ACHN (cell line): ENCODE measurements at places on chromosomes 12 and 14.

- peak; percentile 95 for DNase-seq
Observed at GRCh38 chr12:107515446-107515958, 170.1 kb upstream of the PWP1 start.

- DNase-seq = no peak
Observed at GRCh38 chr12:24134092-24134491, 184.6 kb upstream of the SOX5 start.

DNA sequence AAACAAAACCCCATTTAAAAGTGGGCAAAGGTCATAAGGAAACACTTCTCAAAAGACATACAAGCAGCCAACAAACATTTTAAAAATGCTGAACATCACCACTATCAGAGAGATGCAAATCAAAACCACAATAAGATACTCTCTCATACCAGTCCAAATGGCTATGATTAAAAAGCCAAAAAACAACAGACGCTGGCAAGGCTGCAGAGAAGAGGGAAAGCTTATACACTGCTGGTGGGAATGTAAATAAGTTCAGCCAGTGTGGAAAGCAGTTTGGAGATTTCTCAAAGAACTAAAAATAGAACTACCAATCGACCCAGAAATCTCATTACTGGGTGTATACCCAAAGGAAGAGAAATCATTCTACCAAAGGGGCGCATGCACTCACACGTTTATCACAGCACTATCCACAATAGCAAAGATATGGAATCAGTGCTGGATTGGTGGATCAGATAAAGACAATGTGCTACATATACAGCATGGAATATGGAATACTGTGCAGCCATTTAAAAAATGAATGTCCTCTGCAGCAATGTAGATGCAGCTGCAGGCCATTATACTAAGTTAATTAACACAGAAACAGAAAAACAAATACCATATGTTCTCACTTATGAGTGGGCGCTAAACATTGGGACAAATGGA lies 102.1 kb upstream of the DAAM1 start:
- no peak for DNase-seq

- DNase-seq = no peak
Observed at GRCh38 chr12:681568-682256, 18.5 kb upstream of the NINJ2 start.

DNA sequence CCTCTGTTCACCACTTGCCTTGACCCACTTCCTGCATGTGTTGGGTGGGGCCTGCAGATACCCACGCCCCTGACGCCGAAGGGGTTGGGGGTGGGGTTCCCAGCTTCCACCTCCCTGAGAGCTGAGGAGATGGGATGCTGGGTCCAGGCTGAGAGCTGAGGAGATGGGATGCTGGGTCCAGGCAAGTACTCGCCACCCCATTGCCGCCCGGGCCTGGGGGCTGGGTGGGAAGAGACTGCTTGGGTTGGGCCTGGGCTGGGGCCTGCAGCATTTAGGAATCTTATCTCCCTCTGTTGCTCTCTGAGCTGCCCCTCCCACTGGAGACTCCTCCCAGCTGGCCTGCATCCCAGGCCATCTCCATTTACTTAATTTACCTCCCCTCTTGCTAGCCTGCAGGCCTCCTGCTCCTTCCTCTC lies 17.4 kb downstream of the TEAD4 start:
- no peak for DNase-seq

DNA sequence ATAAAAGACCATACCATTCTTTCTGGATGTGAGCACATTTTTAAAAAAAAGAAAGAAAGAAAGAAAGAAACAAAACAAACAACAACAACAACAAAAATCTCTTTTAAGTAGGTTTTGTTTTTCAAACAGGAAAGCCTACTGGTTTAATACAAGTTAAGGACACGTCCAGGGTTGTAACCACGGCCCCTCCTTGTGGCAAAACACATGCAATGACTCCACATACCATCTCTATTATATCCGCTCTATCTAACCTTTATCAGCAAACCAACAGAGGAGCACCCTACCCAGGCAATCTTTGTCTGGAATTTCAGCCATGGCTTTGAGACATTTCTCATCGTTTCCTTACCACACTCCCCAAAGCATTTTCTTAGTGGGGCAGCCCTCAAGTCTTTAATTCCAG lies 360.5 kb upstream of the TMPO start:
- peak; percentile 37 for DNase-seq

- DNase-seq = no peak
Observed at GRCh38 chr12:53069621-53070410, 9.4 kb downstream of the SPRYD3 start.

DNA sequence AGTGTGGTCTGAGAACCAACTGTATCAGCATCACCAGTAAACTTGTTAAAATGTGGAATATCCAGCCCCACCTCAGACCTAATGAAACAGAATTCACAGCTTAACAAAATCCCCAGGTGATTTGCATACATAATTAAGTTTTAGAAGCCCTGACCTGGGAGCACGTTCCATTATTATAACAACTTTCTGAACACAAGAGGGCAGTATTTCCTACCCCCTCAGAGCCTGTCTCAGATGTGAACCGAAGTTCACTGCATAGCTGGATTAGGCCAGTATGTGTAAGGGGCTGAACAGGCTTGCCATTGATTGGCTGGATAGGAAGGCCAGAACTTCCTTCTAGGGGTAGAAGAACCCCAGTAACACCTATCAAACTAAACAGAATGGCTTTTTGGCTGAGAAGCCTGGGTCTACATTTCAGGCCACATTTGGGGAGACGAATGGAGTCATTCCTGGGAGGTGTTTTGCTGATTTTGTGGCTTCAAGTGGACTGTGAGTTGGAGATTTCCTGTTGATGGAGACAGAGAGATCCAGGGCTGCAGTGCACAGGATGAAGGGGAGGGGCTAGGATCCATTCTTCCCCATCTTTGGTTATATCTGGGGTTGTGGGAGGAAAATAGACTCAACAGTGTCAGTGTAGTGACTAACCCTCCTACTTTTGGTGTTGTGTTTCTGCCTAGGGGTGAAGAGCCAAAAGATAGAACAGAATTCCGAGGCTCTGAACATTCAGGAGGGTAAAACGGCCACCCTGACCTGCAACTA lies 94.7 kb upstream of the OR4E1 start:
- DNase-seq = peak; percentile 30

DNA sequence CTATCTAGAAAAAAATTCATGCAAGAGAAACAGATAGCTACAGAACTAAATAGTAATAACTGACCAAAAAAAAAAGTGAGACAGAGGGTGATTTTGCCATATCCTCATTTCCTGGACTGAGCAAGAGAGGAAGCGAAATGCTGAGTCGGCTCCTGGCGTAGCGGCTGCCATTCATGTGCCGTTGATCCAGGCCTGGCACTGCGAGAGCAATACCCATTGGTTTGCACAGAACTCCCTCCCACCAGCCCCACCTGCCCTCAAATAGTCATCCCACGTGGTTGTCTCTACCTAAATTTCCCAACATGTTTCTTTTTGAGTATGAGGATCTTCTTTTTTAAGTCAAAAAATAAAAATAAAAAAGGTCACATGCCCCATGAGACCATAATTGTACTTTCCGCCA lies 9.4 kb upstream of the WNT5B start:
- DNase-seq = no peak

DNA sequence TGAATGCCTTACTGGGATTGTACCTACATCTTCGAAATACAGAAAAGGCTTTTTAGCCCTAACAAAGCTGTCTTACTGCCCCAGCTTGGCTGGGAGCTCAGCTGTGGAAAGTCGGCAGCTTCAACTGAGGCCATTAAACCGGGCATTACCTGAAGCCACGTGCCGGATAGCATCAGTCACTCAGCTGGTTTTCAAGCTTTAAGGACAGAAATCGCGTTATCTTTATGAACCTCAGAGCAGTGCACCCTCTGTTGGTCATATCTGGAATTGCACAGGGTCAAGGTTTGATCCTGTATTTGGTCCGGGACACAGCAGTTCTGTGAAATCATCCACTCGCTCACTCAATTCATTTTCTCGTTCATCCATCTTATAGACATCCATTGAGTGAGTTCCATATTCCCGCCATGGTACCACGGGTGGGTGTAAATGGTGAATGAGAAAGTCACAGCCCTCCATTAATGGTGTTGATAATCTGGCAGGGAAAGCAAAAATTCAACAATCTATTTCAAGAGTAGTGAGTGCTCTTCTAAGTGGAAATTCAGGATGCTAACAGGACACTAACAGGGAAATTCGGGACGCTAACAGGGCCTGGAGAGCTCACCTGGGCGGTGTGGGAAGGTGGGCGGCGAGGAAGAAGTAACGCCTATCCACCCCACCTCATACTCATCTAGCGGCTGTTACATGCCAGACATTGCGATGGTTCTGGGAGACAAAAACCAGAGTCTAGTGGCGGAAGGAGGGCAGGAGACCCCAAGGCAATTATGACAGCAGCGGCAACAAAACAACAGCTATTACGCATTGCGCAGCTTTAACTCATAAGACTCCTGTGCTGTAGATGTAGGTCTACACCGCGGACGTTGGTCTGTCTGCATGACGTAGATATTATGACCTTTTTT lies 60.6 kb upstream of the TCL1A start:
- peak; percentile 41 for DNase-seq

- no peak for DNase-seq
Observed at GRCh38 chr12:121966959-121967358, 48.6 kb downstream of the CFAP251 start.

DNA sequence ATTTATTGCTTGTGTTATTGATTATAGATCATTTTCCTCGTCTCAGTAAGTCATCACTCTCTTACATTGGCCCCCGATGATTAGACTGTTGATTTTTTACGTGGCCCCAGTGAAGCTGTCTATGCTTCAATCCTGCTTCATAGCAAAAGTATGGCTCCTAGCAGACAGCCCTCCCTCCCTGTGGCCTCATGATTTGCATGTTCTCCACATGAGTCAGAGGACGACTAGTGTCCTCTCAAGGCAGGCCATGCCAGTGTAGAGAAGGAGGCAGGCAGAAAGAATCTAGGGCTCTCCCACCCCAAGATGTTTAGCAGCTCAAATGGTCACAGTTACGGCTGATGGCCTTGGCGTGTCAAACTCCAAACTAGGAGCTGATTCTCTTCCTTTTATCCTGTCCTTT lies 59.6 kb downstream of the FIGNL2 start:
- peak; percentile 68 for DNase-seq

- DNase-seq = no peak
Observed at GRCh38 chr12:46356655-46357437, 15.7 kb downstream of the SLC38A2 start.

GRCh38 chr12:102957339-102958050 lies at the start of gene ASCL1:
Gene ASCL1 (plus strand): TSS chr12:102957674. CDS start chr12:102958245, 571 bp downstream.
- peak; percentile 23 for DNase-seq

- no peak for DNase-seq
Observed at GRCh38 chr14:77338302-77338701, 17.5 kb downstream of the GSTZ1 start.

DNA sequence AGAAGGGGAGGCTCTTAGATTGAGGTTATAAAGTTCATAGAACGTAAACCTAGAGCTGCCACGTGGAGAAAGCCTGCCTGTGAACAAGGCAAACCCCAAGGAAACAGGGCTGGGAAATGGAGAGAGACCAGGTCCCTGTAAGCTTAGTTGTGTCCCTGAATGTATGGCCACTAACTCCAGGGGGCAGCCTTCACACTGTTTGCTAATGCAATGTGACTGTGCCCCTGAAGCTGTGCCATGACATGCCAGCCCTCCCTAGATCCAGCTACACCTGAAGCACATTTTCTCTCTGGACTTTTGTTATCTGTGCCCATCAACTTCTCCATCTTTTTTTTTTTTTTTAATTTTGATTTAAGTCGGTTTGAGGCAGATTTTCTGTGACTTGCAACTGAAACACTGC lies 60.6 kb upstream of the TMCC3 start:
- peak; percentile 61 for DNase-seq

DNA sequence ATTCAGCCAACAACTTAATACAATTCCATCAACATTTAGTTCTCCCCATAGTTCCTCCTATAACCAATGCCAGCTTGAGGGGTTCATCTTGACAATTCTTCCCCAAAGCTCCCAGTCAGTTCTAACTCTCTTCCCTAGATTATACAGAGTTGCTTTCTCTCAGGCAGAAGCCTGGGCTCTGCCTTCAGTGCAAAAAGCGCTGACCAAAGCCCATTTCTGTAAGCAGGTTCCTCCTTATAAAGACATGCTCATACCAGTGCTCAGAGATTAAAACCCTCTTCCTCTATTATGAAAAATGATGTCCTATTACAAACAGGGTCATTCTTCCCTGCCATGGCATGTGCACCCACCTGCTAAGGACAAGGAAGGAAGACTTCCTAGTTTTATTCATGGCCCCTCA lies 16.2 kb downstream of the SPIC start:
- no peak for DNase-seq

DNA sequence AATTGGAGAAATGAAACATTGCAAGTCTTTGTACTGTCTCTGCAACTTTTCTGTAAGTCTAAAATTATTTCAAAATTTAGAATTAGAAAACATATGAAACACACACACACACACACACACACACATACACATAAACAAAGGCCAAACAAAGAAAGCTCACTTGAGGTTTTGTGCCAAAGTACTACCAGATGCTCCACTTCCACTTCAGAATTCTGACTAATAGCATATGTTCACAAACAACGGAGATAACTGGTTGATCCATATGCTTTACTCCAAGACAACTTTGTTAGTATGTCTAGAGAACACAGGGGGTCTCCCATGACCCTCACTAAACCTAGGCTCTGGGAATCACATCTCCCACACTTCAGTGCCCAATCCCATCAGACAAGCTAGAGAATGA lies 133.8 kb upstream of the CLEC14A start:
- DNase-seq = no peak

GRCh38 chr12:45756666-45757065 lies 27.2 kb downstream of the ARID2 start:
- DNase-seq = no peak

- no peak for DNase-seq
Observed at GRCh38 chr12:26622601-26623000, 210.4 kb downstream of the ITPR2 start.
